Sigmoid colon (tissue), 7 donors: ENCODE measurements at places on chromosomes 7 and 10. TPM values are rescaled to one million over a fixed set of nuclear protein-coding genes. Genes with fewer than 3 reads are reported as not detected.

DNA sequence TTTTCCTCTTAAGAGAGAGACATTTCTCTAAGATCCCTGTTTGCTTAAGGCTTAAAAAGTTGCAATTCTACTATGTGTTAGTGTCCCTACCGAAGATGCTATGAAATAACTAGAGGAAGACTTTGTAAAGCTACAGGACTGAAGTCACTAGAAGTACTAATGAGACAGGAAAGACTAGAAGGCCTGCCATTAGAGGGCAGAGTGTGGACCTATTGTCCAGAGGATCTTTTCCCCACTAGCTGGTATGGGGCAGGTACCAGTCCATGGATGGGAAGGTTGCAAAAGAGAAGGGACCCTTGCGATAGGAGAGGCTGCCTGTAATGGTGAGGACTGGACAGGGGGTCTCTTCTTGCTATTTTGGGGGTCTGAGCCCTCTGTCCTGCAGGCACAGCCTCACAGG lies 178.1 kb downstream of the TMEM178B start:
- no peak for DNase-seq

Gene MKLN1
- 56.2 TPM for total RNA-seq

Gene METTL27
- total RNA-seq = 1.4 TPM

DNA sequence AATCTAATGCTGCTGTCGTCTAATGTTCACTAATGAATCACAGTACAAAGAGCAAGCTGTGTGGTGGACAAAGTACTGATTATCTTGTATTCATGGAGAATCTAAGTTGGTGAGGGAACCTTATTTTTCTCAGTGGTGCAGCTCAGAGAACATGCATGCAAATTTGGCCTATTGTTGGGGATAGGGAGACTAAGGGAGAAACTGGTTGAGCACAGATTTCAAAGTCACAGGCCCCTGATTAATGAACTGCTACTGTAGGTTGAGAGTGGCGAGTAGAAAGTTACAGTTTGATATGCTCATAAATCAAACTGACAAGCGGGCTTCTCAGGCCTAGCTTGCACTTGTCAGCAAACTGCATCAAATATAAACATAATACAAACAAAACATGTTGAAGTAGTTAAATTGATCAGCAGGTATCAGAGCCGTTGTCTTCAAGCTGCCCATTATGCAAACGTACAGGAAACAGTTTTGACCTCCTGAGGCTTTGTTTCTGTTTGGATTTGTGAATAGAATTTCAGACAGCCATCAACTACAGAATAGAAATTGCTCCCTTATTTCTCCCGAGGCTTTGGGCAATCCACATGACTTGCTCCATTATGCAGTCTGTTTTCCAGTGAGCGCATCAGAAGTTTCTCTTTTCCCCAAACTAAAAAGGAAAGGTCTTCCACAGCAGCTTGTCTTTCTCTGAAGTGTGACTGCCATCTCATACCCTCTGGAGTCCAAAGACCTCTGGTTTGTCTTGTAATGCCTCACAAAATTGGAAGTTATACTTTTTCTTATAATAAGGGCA lies 215.8 kb downstream of the FOXP2 start:
- DNase-seq = no peak

DNA sequence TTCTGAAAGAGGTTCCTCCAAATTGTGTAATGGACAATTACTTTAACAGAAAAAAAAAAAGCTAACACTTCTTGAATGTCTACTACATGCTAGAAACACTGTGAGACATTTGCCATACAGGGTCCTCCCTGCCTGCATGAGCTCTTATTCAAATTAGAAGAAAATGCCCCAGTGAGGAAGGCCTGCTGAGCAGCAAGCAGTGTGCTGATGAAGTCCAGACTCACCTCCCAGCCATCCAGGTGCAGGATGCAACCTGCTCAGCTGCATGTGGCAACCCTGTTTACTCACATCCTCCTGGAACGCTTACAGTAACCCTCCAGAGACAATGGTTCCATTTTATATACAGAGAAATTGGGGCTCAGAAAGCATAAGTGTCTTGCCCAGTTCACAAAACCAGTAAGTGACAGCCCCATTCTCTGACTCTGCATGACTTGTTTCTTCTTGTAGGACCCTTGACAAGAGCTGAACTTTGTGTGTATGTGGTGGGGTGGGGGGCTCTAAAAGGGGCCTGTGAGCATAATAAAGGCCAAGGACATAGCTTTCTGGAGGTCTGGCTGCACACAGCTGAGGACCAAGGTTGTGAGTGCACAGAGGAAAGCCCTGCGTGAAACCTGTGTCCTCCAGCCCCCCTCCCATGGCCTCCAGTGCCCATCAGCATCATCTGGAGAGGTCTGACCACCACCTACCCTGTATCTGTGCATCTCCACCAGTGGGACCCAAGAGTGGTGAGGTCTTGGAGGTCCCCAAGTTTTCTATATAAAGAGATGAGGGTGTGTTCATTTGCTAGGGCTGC lies 387.8 kb downstream of the GRID1 start:
- DNase-seq = no peak

Gene MAP3K8
- 17.5 TPM for total RNA-seq

GRCh38 chr7:18778594-18778993 lies 283.0 kb downstream of the HDAC9 start:
- no peak for DNase-seq

Gene CALN1
- total RNA-seq = not detected

DNA sequence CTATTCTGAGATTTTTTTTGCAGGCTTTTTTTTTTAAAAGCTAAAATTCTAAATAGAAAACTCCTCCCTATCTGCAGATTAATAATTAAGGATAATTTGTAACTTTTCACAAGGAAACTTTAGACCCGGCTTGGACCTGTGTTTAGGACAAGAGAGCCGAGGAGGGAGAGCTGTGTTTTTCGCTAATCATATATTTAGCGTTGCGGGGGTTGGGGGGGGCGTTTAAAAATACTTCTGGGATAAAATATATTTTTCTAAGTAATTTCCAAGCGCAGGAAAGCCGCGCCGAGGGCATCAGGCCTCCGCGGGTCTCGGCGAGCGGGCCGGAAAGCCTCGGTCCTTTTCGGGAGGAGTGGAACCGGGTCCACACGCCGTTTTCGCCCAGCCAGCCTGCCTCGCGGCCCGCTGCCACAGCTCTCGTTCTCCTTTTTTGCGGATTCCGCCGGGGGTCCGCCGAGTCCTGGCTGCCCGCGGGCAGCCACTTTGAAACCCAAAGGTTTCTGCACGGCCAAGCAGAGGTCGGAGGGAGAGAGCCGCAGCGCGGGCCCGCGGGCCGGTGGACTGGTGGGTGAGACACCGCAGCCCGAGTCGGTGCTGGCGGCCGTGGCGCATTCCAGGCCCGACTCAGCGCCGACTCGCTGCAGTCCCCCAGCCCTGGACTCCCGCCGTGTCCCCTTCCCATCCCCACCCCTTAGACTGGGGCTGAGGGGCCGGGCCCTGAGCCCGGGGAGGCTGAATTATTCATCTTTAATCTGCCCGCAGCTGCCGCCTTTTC lies 2.3 kb downstream of the PAX2 start:
- no peak for DNase-seq
